ENCODE measurements at places on chromosomes 16 and 17. TPM values are rescaled to one million over a fixed set of nuclear protein-coding genes. Genes with fewer than 3 reads are reported as not detected.

GRCh38 chr16:78443542-78444364 is 344.3 kb downstream of the WWOX start:
- DNase-seq: no peak

DNA sequence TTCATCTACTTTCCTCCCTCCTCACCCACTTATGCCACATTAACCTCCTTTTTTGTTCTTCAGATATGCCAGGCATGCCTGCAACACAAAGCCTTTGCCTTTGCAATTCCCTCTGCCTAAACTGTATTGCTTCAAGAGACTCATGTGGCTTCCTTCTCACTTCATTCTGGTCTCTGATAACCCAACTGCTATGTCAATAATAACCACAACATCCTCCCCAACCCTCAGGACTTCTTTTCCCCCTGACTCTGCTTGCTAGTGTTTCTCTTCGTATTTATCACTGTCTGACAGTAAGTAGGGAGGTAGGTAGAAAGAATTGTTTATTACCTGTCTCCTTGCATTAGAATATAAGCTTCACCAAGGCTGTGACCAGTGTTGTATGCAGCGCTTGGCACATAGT is 22.4 kb downstream of the RBL2 start:
- no peak for DNase-seq

DNA sequence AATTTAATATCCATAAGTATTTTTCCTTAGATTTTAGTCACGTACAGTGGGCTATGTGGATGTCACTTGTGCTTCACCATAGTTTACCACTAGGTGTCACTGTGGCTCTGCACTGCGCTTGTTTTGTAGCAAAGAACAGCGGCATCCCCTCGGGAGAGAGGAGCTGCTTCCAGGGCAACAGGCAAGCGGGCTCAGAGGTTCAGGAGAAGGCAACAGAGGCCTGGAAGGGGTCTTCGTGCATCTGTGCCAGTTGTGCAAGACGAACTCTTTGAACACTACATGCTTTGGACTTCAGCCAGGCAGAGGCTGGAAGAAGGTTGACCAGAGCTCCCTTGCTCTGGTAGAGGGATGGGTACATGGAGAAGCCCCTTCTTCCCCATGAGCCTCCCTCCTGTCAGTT is 20.6 kb downstream of the CYB561 start:
- DNase-seq: peak; percentile 54

DNA sequence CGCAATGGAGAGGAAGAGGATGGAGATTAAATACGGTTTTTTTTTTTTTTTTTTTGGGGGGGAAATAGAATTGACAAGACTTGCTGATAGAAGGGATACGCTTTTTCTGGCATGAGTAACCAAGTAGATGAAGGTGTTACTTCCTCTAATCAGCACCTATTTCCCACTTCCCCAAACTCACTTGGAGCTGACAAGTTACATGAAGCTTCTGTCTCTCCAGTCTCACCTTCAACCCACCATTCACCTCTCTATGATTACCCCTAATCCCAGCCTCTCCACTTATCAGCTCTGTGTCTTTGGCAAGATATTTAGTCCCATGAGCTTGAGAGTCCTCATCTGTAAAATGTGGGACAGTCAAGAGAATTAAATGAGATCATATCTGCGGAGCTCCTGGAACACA is 185.9 kb upstream of the HS3ST3A1 start:
- DNase-seq: no peak

- DNase-seq: no peak
Measured at GRCh38 chr16:77076839-77077238, 114.2 kb upstream of the MON1B start.

CA4 gene
- 0.20 TPM for total RNA-seq

PYDC1 gene
- total RNA-seq: not detected

ZNF785 gene
- 9.4 TPM for total RNA-seq

CACNG5 gene
- total RNA-seq: not detected

MBTD1 gene
- 9.5 TPM for total RNA-seq

ICAM2 gene
- 668 TPM for total RNA-seq

PGAP3 gene
- total RNA-seq: 4.2 TPM

DNA sequence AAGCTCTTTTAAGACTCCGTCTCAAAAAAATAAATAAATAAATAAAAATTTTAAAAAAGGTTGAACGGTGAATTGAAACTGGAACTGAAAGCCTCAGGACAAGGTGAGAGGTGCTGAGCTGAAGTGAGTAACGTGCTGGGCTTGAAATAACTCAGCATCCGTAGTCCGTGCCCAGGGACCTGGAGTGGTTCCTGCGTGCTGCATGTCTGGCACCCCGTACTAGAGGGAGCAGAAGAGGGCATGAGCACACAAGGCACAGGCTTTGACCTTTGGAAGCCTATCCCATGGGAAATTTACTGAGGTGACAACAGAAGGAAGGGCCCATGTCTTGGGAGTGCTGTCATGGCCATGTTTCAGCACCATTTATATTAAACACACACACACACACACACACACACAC is 4.5 kb upstream of the MEIOB start:
- DNase-seq: no peak

DNA sequence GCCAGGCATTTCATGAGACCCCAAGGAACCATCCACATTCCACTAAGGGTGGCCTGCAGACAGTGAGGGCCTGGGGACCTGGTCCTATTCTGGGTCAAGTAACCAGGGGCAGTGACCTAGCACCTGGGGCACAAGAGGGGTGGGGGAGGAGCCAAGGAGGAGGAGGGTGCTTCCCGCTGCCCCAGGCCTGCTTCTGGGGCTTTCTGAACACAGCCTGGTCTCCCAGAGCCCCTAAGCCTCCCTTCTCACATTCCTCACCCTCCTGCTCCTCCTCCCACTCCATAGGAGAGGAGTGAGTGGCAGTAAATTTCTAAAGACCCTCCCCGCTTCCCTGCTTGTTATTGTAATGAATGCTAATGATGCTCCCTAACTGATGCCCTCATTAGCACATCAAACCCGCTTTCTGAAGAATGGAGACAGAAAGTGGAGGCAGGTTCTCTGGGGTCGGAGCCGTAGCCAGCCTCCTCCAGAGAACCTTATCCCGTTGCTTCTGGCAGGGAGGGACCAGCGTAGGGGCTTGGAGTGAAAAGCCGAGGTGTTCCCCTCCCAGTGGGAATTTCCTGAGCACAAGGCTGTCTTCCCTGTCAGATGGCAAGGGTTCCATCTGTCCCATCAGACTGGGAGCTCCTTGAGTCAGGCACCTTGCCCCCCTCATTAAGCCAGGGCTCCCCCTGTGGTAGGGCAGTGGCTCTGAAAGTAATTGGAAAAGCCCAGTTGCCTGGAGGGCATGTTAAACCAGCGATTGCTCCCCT is 3.7 kb upstream of the SRCIN1 start:
- DNase-seq: no peak

DNA sequence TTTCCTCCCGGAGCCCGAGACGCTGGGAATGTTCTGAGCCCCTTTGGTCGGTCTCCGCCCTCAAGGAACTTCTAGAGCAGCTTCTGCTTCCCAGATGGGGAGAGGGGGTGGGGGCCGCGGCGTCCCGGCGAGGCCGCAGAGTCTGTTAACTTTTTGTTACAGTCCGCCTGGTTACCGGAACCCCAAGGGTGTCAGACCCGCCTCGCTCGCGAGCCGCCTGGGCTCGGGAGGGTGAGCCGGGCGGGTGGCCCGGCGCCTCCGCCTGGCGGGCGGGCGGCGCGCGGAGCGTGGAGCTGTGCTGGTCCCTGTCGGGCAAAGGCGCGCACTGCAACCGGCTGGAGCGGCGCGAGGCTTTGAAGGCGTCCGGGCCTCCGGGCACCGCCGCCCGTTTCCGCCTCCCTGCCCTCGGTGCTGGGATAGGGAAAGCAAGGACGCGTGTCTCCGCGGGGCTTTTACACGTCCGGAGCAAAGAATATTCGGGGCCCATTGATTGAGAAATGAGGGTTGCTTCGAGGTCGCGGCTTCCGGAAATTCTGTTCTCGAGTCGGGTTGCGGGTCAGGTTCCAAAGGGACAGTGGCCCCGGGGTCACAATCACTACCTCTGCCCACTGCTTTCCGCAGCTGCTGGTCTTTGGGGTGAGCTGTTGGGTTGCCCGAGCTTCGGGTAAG is 1.7 kb downstream of the HS3ST3B1 start:
- peak; percentile 8 for DNase-seq

DNA sequence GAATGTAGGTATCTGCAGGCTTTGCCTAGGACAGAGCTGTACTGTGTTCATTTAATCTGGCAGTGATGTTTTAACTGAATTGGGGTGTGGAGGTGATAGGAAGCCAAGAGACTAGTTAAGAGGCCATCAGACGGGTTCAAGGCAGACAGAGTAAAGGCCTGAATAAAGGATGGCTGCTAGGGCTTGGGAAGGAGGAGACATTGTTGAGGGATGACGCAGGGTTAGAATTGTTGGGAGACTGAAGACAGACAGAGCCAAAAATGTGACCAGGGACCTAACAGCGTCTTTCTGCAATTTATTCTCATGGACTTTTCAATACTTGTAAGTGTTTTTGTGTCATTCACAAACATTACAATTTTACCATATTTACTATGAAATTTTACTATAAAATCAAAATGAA is 48.6 kb upstream of the MYH10 start:
- no peak for DNase-seq

FOXF1 gene
- total RNA-seq: 0.11 TPM

DNA sequence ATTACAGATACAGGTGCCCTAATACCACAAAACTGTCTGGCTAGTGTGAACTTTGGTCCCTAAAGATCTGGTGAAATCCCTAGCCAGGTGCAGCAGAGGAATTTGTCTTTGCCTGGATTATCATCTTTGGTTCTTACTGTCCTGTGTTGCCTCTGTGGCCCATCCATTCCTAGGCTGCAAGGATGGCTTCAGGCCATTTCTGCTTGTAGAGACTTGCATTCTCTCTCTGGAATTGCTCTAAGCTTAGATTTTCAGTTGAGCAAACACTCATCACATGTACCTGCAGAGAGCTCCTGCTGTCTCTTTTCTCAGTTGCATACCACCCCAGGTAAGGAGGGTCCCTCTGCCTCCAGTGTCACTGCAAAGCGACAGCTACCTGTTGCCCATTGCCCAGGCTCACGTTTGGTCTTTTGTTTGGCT is 114.9 kb downstream of the PRKCA start:
- no peak for DNase-seq

- DNase-seq: no peak
Measured at GRCh38 chr17:50947782-50948543, 81.8 kb upstream of the TOB1 start.

- no peak for DNase-seq
Measured at GRCh38 chr17:28841901-28842281, 699 bp downstream of the FAM222B start.

GRCh38 chr16:76121636-76122035 is 155.6 kb upstream of the CNTNAP4 start:
- DNase-seq: no peak

GRCh38 chr17:48731355-48731754 is 2.8 kb upstream of the HOXB13 start:
- DNase-seq: no peak

GRCh38 chr16:69286941-69287713 is 24.0 kb upstream of the VPS4A start:
- DNase-seq: no peak

DNA sequence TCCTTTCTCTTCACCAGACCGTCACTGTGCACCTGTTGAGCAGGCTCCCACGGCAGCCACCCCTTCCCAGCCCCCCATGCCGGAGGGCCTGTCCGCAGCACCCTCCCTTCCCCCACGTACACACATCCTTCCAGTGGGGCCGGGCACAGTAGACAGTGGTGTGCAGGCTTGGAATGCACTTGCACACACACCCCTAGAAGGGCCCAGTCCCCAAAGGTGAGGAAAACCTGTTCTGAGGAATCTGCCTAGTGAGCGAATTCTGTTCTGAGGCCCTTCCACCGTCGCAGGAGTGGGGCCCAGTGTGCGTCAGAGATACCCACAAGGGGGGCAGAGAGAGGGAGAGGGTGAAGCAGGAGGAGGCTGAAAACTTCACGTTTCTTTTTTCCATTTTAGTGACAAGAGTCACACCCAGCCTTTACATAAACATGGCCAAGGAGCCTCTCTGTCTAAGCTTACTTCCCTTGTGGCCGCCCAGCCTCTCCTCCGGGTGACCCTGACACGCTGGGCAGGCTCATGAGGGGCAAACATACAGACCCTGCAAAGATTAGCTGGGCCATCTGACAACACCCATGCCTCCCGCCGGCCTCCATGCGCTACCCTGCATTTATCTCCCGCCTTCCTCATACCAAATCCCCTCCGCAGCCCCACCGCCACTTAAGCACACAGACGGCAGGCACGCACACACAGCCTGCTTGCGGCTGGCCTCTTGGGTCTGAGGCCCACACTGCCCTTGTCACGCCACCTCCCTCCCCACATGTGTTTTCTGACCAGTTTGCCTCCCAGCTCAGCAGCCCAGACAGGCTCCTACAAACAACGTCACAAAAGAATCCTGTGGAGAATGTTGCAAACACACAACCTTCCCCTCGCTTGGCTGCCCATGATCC is 1.8 kb downstream of the ZBTB4 start:
- no peak for DNase-seq

GRCh38 chr16:75053791-75054555 is 55.1 kb downstream of the ZNRF1 start:
- no peak for DNase-seq

DYNLRB2 gene
- total RNA-seq: not detected

- no peak for DNase-seq
Measured at GRCh38 chr16:85610059-85610445, 3.1 kb upstream of the GSE1 start.

- no peak for DNase-seq
Measured at GRCh38 chr17:53633856-53634255, 188.9 kb upstream of the KIF2B start.

SCARF1 gene
- 117 TPM for total RNA-seq

DNA sequence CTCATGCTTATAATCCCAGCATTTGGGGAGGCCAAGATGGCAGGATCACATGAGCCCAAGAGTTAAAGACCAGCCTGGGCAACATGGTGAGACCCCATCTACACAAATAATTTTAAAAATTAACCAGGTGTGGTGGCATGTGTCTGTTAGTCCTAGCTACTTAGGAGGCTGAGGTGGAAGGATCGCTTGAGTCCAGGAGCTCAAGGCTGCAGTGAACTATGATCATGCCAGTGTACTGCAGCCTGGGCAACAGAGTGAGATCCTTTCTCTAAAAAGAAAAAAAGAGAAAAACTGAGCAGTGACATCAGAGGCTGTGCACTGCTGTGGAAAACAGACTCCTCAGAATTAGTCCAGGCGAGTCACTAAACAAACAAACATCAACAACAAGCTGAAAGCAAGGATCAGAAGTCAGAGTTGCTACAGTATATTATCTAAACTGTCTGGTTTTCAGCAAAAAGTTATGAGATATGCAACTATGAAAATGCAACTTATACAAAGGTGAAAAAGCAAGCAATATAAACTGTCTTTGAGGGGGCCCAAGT is 39.3 kb downstream of the CBFB start:
- DNase-seq: no peak

SLFN12 gene
- total RNA-seq: 50.1 TPM

All from pulmonary artery endothelial cell (primary cell).